ENCODE measurements at places on chromosomes 13 and 19.

DNA sequence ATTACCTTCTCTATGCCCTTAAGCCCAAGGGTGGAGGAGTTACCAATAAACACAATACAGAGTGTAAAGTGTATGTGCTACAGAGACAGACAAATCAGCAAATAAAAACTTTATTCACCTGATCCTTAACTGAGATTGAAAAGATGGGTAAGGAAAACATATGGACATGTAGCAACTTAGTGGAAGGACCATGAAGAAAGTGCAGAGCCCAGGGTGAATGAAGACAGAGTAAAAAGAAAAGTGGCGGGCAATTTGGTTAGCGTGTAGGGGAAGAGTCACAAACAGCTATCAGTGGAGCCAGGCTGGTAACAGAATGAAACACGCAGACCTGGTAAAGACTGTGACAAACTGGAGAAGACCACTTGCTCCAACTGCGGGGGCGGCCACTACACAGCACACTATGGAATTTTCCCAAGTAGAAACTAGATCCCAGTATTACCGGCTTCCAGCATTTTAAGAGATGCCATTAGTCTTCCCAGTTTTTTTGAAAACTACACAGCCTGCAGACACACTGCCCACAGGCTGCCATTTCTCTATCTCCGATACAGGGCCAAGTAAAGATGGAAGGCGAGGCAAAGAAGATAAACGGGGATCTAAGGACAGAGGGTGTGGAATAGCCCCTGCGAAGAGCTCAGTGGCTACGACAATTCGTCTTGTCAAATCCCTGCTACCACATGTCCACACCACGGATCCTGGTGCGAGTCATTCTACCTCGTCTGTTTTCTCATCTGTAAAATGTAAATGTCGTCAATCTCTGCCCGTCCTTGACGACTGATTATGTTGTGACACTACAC lies 1.2 kb downstream of the UQCRFS1 start:
- no peak for DNase-seq

DNA sequence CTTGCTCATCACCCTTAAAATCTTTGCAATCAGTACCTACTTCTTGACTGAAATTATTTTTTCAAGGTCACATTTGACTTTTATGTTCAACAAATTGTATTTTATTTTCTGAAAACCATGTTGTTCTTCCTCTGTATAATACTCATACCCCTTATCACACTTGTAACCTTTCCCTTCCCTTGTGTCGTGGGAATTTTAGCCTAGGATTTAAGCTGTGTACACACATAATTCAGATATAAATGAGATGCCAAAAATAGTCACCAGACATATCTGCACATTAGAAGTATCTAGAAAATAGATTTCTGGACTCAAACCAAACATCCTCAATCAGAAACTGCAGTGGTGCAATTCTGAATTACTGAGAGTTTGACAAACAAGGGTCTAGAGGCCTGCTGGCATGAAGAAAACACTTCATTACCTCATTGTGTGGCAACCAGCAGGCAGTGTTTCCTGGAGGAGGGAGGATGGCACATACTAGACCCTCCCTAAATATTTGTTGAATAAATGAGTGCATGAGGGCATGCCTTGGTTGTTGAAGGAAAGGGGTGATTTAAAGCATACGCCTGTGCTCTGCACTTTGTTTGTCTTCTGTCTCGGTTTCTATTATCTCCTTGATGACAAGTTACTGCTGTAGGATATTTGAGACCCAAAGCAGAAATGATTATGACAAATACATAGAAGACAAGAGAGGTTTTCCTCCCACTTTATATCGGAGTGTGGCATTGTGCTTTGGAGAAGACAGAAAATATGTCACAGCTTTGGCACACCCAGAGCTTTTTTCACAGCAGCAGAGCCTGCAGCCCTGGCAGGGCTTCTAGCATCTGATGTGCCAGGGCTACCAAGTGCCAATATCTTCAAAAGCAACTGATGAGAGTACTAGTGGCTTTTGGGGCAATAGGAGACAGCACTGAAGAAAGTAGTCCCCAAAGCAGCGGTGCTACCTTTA lies 881.1 kb downstream of the PCDH9 start:
- DNase-seq, result no peak

DNA sequence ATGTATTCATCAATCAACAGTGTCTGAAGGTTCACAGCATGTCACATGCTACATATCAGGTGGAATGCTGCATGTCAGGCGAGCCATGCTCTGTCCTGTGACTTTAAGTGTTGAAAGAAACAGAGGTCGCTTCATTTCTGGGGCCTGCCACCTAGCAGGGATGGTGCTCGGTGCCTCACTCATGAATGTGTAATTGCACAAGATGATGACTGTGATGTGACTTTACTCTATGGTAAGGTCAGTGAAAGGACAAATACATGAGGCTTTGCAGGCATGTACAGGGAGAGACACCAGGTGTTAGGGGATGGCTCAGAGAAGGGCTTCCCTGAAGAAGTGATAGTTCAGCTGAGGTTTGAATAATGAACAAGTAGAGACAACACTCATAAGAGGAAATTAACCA lies 66.7 kb downstream of the FRY start:
- no peak for DNase-seq

GRCh38 chr19:4473011-4473762 lies 1.1 kb downstream of the HDGFL2 start:
- no peak for DNase-seq

DNA sequence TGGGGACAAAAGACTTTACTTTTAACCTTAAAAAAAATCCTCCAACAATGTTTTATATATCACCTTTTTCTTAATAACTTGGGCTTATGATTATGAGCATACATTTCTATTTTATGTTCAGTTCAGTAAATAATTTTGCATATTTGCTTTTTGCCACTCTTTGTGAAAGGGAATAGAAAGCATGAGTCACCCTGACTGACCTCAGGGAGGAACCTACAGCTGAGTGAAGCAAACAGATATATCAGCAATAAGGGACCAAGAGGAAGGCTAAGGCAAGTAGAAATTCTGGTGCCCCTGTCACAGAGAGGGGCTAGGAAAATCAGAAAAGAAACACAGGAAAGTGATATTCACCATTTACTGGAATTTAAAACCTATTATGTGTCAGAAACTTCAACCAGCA lies 37.2 kb upstream of the SOHLH2 start:
- DNase-seq, result no peak

DNA sequence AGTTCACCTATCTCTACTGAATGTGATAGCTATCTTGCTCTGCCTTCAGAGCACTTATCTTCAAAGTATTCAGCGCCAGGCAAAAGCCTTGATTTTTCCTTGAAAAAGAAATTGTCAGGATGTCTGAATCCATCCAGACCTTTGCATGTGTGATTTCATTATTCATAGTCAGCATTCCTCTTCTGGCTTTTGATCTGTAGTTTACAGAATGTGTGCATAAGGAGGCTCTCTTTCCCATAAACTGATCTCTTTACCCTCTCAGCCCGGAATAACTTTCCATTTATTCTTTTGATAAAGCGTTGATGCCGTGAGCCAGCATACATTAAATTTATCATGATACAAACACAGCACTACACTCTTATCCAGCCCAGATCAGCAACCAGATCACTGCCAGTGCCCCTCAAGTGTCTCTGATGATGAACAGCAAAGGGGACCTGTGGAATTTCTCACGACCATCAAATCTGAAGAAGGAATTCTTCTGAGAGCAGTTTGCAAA lies 130.8 kb downstream of the DNAJC15 start:
- no peak for DNase-seq

DNA sequence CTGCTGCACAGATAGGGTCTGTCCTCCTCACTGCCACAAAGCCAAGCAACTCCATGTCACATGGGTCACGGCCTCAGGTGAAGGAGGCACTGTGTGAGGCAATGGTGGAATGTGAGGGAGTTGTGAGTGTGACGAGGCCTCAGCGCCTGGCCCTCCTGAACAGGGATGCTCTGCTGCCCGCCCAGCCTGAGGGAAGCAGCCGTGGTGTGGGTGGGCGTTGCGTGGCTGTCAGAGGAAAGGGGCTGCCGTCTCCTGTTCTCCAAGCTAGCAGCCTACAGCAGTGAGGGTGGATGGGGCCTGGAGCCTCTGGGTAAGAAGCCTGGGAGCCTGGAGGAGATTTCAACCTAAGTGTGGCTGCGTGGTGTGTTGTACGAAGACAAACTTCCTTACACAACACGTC lies 125.0 kb downstream of the COL4A1 start:
- DNase-seq, result no peak

GRCh38 chr13:26117620-26118019 lies 65.8 kb upstream of the SHISA2 start:
- no peak for DNase-seq

GRCh38 chr19:1252221-1252820 lies 3.9 kb downstream of the MIDN start:
- DNase-seq, result no peak

DNA sequence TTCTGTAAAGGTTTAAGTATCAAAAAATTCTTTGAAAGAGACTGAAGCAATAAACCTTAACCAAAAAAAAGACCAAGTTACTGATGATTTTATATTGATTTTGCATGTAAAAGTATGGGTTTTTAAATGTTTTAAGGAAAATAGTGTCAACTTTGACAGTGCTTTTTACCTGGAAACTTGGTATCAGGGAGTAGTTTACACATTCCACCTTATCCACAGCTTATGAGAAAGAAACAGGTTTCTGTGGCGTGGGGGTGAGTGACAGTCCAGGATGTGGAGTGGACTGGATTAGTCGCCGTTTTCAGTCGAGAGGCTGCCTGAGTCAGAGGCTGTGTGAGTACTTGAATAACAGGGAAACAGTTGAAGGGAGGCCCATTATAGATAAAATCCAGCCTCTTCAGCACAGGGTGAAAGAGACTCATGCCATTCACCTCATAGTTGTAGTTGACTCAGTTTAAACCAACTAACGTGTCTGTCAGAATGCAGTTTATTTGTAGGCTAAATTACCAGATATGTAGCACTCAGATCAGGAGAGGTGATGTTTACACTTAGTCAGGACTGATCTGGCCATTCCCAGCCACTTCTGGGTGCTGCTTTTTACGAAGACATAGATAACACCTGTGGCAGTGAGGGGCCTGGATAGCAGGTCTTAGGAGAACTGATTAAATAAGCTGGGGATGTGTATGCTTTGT lies 595 bp upstream of the GPR183 start:
- no peak for DNase-seq

All from non-pigmented ciliary epithelial cell (primary cell).